ENCODE measurements at places on chromosomes 1 and 21.

GRCh38 chr1:38686167-38686926 lies 173.2 kb downstream of the RRAGC start:
- no peak for DNase-seq

DNA sequence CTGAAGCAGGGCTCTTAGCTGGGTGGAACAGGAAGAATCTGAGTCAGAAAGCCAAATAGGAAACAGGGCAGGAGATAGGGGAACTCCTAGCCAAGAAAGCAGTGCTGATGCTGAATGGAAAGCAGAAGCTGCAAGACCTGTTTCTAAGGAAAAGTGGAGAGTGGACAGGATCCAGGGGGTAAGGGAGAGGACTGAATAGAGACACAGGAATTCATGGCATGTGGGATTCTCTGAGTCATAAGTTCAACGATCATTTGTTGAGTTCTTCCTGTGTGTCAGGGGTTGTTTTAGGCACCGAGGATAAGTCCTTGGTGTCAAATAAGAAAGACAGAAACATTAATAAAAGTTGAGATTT lies 153.8 kb upstream of the FGGY start:
- no peak for DNase-seq

GRCh38 chr1:182552527-182552926 lies 36.5 kb downstream of the RNASEL start:
- no peak for DNase-seq

DNA sequence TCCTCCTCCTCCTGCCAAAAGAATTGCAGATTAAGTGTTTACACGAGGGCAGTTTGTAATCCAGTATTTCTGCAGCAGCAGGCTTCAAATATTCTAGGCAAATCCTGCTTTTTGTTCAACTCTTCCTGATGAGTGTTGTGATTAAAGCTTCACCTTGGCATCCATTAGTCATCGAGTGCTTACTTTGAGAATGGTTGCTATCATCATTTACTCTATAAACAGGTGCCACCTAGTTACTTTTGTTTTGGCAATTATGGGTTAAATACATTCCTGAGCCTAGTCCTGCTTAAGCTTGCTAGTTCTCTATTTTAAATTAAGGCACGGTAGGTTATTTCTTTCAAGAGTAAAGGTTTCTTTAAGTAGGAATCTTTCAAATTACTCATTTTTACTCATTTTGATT lies 20.3 kb downstream of the PDC start:
- no peak for DNase-seq

- no peak for DNase-seq
Observed at GRCh38 chr1:150987924-150988323, 5.8 kb downstream of the ANXA9 start.

DNA sequence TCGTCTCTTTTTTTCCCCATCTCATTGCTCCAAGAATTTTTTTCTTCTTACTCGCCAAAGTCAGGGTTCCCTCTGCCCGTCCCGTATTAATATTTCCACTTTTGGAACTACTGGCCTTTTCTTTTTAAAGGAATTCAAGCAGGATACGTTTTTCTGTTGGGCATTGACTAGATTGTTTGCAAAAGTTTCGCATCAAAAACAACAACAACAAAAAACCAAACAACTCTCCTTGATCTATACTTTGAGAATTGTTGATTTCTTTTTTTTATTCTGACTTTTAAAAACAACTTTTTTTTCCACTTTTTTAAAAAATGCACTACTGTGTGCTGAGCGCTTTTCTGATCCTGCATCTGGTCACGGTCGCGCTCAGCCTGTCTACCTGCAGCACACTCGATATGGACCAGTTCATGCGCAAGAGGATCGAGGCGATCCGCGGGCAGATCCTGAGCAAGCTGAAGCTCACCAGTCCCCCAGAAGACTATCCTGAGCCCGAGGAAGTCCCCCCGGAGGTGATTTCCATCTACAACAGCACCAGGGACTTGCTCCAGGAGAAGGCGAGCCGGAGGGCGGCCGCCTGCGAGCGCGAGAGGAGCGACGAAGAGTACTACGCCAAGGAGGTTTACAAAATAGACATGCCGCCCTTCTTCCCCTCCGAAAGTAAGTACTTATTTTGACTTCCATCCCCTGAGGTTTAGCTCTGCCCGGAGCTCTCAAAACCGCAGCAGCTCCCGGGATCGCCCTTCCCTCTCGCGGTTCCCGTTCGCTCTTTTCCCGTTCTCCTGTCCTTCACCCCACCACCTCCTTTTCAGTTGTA lies 1.5 kb downstream of the TGFB2 start:
- no peak for DNase-seq

DNA sequence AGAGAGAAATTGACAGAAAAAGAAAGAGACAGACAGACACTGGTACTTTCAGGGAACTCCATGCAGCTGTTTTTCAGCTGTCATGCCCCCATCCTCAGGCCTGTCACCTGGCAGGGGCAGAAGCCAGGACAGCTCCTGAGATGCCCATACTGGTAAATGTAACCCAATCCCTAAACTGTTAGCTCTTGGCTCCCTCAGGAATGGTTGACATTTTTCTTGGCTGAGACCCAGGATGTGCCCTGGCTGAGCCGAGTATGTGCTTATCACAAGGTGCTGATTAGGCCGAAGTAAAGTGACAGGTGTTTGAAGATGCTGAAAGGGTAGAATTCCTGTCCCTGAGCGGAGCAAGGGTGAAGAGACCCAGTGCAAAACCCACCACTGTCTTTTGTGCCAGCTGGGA lies 50.7 kb downstream of the PGM1 start:
- DNase-seq = no peak

DNA sequence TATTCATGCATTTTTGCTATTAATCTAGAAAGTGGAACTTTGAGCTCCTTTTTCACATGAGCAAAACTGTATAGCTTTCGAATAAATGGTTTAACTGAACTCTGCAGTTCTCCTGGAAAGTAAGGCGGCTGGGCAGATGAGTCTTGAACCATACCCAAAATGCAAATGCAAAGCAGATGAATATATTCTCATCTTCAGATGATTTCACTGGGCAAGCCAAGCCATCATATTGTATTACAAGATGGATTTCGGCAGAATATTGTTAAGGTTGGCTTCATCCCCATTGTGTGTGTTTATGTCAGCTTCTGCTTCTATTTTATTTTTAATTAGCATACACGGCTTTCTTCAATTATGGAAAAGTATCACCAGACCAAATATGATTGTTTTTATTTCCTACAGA lies 209.6 kb downstream of the GREM2 start:
- DNase-seq = no peak

GRCh38 chr21:29975776-29976175 lies 36.0 kb upstream of the GRIK1 start:
- DNase-seq = no peak

GRCh38 chr1:192158181-192158580 lies at the start of gene RGS18:
TSS of gene RGS18 (plus strand) at chr1:192158462. CDS start at chr1:192158638, 176 bp downstream.
- DNase-seq = peak; percentile 1

- DNase-seq = no peak
Observed at GRCh38 chr1:30147188-30147587, 576.2 kb downstream of the MATN1 start.

GRCh38 chr1:117810553-117810952 lies 118.9 kb downstream of the GDAP2 start:
- no peak for DNase-seq

DNA sequence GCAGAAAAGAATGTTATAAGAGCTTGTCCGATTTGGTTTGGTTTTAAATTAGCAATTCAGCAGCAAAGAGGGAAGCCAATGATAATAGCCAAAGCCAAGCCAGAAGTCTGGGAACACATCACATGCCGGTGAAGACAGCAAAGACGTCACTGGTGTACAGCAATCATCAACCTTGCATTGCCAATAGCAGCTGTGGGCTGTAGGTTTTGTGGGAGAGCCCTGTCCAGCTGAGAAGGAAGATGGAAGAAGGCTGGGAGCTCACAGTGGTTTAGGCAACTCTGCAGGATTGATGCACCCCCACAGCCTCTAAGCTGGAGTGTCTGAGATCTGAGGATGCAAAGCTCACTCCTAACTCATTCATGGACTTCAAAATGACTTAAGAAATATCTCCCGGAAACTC lies 338.7 kb downstream of the SIPA1L2 start:
- no peak for DNase-seq

- DNase-seq = peak; percentile 19
Observed at GRCh38 chr1:10544239-10544638, 69.5 kb downstream of the PEX14 start.

GRCh38 chr1:53946252-53947171 lies at the start of gene LRRC42:
TSS of gene LRRC42 (plus strand) at chr1:53946350. CDS start at chr1:53952000, 5,650 bp downstream.
- DNase-seq = no peak

- DNase-seq = no peak
Observed at GRCh38 chr1:59291561-59291960, 5.3 kb upstream of the FGGY start.

DNA sequence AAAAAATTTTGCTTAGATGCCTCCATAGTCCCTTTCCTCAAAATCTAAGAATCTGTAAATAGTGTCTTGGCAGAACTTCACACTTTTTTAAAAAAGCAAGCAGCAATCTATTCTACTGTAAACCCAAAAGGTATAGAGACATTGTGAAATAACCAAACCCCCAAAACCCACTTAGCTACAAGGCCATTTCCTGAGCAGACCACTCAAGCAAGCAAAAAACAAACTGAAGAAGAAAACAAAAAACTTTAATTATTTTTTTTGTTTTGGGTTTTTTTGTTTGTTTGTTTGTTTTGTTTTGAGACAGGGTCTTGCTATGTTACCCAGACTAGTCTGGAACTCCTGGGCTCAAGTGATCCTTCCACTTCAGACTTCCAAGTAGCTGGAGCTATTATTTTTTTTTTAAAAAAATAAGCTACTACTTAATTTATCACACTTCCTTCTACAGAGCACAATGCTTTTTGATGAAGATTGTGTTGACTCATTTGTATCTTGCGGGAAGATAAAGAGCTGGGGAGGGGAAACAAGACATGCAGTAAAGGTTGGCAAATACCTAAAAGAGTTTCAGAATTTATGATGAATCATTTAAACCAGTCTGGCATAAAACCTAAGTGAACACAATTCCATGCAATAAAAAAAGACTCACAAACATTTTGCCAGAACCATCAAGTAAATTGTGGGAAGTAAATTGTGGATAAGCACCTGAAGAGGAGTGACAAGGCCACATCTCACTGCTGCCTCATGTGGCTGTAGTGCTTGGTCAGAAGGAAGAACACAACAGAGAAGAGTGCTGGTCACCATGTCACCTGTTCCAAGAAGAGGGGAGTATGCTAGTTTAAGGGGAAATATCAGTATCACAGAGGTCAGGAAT lies 2.7 kb upstream of the PTPN22 start:
- DNase-seq = peak; percentile 53

DNA sequence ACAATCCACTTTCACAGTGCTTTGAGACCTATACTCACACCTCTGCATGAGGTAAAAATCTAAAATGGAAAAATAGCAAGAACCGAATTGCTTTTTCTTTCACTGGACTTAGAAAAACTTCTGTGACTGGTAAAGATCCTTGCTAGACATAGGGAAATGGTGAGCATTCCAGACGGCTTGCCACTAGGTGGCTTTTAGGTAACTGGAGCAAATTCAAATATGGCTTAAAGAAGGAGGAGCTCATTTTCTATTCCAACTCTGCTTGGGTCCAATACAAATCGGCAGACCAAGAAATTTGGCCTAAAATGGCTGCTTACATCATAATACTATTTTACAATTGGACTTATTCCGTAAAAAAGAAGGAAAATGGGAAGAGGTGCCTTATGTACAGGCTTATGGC lies 977.9 kb downstream of the ADGRL2 start:
- no peak for DNase-seq

- no peak for DNase-seq
Observed at GRCh38 chr1:117570988-117571409, 34.8 kb upstream of the TENT5C start.

- DNase-seq = no peak
Observed at GRCh38 chr1:91752324-91752723, 133.6 kb downstream of the TGFBR3 start.

DNA sequence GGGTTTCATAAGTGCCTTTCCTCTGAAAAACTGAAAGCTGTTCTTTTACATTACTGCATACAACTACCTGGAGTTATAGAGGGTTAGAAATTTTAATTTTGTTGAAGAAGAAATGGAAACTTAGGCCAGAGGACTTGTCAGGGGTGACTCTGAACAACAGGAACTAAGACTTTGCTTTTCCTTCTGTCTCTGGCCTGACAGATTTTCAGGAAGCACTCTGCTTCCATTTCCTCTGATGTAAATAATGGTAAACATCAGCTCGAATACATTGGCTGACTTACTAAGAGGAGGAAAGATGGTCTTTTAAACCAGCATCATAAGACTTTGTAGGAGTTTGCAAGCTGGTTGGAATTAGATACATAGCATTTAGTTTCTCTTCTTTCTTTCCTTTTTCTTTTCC lies 27.1 kb upstream of the PLEKHM2 start:
- no peak for DNase-seq

GRCh38 chr1:151710187-151710840 lies 6.3 kb downstream of the CELF3 start:
- DNase-seq = no peak

- DNase-seq = no peak
Observed at GRCh38 chr1:211345719-211346118, 19.1 kb downstream of the TRAF5 start.

- DNase-seq = peak; percentile 49
Observed at GRCh38 chr1:83583351-83584014, 415.4 kb downstream of the TTLL7 start.
